ENCODE measurements at places on chromosomes 12 and 14. TPM values are rescaled to one million over a fixed set of nuclear protein-coding genes. Genes with fewer than 3 reads are reported as not detected.

Gene SERPINA1
- total RNA-seq, result 60.1 TPM

DNA sequence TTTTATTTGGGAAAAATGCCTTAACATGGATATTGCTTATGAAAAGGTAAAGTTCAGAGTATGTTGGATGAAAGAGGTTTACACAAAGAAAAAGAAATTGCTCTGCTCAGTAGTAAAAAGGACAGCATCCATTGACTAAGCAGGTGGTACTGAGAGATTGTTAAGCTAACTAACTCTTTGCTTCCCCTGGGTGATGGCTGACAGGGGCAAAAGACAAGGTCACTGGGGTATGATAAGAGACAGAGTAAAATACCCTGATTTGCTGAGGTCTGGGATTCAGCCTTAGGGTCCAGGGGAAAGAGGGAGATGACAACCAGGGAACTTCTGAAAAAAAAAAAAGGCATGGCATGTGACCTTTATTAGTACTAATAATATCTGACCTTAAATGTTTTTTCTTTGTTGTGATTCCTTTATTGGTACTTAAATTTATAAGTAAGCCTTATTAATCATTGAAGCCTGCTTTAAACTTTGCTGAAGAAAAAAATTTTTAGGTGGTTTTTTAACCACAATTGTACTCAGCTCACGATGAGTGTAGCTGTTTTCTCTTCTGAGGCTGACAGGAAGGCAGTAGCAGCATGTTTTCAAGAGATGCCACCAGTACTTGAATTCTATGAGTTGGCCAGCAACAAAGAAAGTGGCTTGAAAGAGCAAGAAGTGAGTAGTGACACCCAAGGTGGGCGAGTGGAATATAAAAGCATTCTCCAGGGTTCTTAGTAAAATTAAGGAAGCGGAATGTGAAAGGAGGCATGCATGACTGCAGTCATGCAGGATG is 43.7 kb upstream of the KITLG start:
- no peaks in the 10 kb centered on the region for H3K27me3 ChIP-seq
- no peak for DNase-seq

DNA sequence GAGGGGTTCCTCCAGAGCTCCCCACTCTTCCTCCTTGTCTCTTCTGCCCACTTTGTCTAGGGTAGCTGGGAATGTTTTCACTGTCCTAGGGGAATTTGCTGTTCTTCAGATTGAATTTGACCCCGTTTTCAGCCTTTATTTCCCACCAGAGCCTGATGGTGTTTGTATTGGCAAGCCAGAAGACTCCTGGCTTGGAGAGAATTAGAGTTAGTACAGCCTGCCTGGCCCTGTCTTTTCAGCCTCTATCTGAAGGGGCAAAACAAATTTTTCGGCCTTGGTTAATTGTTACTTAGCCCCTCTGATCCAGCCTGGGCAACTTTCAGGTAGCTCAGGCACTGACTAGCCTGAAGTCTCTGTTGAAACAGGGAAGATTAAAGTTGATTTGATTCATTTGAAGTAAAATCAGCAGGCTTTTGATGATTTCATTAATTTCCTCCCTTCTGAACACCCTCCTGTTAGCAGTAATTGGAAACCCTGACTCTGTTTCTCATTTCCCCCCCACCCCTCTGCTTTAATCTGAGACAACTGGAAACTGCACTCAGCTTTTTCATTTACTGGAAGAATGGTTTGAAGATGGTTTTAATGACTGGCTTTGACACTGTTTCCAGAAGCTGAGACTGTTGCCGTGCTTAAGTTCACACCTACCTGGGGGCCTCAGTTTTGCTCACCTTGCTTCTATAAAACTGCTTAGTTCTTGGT is 63.3 kb downstream of the SUSD6 start:
- peak overlapping the region; percentile 20 for H3K27ac ChIP-seq
- H3K4me1 ChIP-seq, result peaks cover 64% of the 10 kb centered on the region
- no peaks in the 10 kb centered on the region for H3K27me3 ChIP-seq
- DNase-seq, result no peak
- no peak overlapping the region for H3K4me3 ChIP-seq
- H3K36me3 ChIP-seq, result no peaks in the 10 kb centered on the region

DNA sequence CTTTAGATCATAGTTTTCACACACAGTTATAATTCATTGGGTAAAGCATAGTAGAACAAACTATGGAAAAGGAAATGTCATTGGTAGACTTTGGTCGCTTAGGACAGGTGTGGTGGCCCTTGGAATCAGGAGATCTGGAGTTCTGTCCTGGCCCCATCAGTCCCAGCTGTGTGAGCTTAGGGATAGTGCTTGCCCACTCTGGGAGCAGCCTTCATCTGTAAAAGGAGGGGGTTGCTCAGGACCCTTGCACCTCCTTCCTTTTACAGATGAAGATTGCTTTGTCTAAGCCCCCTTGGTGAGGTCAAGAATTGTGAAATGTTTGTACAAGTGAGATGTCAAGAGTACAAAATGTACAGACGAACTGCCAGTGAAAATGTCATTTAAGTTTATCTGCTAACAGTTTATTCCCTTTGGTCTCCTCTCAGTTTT is 93.2 kb downstream of the BORCS5 start:
- H3K4me1 ChIP-seq, result peaks cover 15% of the 10 kb centered on the region
- H3K27ac ChIP-seq, result peak overlapping the region; percentile 39
- H3K4me3 ChIP-seq, result no peak overlapping the region
- DNase-seq, result no peak
- no peaks in the 10 kb centered on the region for H3K27me3 ChIP-seq

Gene MIP
- not detected for total RNA-seq

- no peaks in the 10 kb centered on the region for H3K4me1 ChIP-seq
- no peak for DNase-seq
- no peak overlapping the region for H3K27ac ChIP-seq
- H3K4me3 ChIP-seq, result no peak overlapping the region
- no peaks in the 10 kb centered on the region for H3K27me3 ChIP-seq
Observed at GRCh38 chr14:95331708-95332408, 12.2 kb upstream of the CLMN start.

Gene OASL
- 0.28 TPM for total RNA-seq

- H3K4me3 ChIP-seq, result no peak overlapping the region
- H3K27me3 ChIP-seq, result no peaks in the 10 kb centered on the region
- no peak for DNase-seq
- H3K36me3 ChIP-seq, result no peaks in the 10 kb centered on the region
- H3K4me1 ChIP-seq, result peaks cover 7% of the 10 kb centered on the region
Observed at GRCh38 chr12:118299791-118300460, 72.8 kb downstream of the TAOK3 start.

DNA sequence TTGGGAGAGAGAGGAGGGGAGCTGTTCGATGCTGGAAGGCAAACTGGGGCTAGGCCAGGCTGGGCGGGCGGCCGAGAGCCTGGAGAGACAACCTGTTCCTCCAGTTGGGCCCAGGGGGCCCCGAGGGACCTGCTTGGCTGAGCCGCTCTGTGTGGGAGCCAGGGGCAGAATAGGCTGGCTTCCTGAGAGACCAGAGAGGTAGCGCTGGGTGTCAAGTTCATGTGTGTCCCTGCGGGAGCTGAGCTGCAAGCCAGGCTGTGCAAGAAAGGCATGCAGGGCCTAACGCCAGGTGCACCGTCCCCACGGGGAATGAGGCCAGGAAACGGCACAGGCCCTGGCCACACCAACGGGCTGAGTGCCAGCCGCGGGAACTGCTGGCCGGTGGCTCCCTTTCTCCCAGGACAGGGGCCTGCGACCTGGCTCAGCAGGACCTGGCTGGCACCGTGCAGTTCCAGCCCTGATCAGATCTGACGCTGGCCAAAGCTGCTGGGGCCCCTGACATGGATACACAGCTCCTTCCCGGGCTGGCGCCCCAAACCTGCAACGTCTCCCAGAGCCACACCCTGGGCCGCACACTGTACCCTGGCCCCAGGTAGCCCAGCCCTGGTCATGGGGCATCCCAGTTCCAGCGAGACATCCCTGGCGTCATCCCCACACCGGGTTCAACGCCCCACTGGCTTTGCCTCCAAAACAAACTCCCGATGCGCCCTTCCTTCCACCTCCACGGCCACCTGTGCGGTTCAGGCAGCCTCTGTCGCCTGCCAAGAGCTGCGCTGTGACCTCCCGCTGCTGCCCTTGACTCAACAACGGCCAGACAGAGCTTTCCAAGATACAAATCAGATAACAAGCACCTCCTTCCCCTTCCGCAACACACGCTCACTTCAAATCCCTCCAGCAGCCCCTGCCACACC is 65.0 kb downstream of the RFLNA start:
- peaks cover 41% of the 10 kb centered on the region for H3K4me1 ChIP-seq
- H3K4me3 ChIP-seq, result no peak overlapping the region
- peak; percentile 80 for DNase-seq

DNA sequence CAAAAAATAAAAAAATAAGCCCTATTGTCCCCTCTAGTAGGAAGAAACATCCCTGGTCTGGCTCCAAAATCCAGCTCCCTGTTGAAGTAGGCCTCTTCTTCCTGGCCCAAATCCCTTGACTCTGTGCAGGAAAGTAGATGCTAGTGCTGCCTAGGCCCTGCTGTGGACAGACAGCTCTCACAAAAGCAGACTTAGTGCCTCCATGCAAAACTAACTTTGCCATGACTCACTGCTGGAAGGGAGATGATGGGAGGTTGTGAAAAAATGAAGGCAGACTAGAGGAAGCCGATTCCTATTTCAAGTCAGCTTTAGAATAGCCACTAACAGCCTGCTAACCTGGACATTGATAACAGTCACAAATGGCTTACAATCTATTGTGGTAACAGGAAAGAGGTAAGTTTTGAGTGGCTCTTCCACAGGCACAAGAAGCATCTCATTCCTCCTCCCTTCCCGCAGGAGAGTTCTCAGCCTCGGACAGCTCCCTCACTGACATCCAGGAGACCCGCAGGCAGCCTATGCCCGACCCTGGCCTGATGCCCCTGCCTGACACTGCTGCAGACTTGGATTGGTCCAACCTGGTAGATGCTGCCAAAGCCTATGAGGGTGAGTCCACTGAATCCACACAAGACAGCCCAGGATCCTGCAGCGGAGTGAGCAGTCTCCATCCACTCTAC is 198.9 kb upstream of the RGS6 start:
- H3K4me3 ChIP-seq, result no peak overlapping the region
- DNase-seq, result no peak
- peaks cover 60% of the 10 kb centered on the region for H3K36me3 ChIP-seq
- no peak overlapping the region for H3K27ac ChIP-seq

- DNase-seq, result no peak
- no peaks in the 10 kb centered on the region for H3K36me3 ChIP-seq
- H3K27me3 ChIP-seq, result no peaks in the 10 kb centered on the region
- H3K4me1 ChIP-seq, result peaks cover 27% of the 10 kb centered on the region
- no peak overlapping the region for H3K4me3 ChIP-seq
Observed at GRCh38 chr12:122961531-122962329, 4.5 kb downstream of the ABCB9 start.

Gene NRIP2
- 0.87 TPM for total RNA-seq

Gene ADAMTS20
- total RNA-seq, result 0.43 TPM

Gene KCNC2
- total RNA-seq, result not detected

DNA sequence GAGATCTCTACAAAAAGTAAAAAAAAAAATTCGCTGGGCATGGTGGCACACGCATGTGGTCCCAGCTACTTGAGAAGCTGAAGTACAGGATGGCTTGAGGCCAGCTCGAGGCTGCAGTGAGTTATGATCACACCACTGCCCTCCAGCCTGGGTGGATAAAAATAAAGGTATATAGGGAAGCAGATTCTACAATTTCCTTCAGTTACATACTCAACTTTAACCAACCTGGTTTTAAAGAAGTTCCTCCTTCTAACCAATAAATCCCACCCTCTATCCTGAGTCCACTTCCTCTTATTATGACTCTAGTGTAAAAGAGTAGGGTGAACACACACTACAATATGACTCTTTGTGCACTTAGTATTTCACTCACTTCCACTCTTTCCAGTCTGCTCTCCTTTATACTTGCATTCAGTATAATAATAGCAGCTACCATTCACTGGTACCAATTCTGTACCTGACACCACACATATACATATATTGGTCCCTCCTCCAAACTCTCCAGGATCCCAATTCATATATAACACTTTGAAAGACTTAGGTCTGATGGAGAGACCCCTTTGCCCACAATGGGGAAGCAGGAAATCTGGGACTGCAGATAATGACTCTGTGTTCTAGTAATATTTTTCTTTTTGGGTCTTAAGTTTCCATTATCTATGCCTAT is 2.3 kb downstream of the ARF3 start:
- peaks cover 14% of the 10 kb centered on the region for H3K4me1 ChIP-seq
- no peaks in the 10 kb centered on the region for H3K27me3 ChIP-seq
- no peaks in the 10 kb centered on the region for H3K36me3 ChIP-seq
- H3K27ac ChIP-seq, result no peak overlapping the region
- no peak overlapping the region for H3K4me3 ChIP-seq
- no peak for DNase-seq

DNA sequence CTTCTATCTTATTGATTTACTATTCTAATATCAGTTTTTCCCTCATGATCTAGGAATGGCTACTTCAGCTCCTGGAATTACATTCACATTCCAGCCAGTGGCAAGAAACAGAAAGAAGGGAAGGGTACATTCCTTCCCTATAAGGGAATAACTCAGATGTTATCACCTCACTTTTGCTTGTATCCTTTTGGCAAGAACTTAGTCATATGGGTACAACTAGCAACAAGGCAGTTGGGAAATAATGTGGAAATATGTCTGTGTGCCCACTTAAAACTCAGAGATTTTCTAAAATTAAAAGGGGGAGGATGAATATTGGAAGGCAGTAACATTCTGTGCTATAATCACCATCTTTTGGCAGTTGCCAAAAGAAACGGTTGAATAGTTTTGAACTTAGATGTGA is 85.6 kb downstream of the MSRB3 start:
- no peak for DNase-seq
- H3K27ac ChIP-seq, result no peak overlapping the region
- H3K4me1 ChIP-seq, result no peaks in the 10 kb centered on the region

Gene ERH
- total RNA-seq, result 39.6 TPM

DNA sequence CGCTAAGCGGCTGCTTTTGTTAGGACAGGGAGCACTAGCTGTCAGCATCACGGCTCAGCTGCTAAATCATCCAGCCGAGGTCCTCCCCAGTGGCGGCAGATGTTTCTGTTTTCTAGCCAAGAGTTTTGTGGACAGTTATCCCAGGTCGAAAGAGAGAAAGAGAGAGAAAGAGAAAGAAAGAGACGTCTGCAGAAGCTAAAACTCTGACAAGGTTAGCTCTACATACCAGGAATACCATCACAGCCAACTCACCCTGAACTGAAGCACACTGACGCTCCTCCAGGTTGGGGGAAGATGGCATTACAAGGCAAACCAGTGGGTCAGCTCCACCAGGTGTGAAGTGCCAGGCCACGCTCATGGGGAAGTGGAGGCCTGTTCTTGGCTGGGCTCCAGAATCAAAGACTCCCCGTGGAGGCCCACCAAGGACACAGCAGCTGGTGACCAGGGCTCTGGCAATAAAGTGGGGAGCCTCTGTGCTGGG is 64.9 kb upstream of the DICER1 start:
- H3K4me3 ChIP-seq, result no peak overlapping the region
- no peaks in the 10 kb centered on the region for H3K27me3 ChIP-seq
- DNase-seq, result no peak
- H3K27ac ChIP-seq, result no peak overlapping the region
